Thymus (tissue), 14 donors: ENCODE measurements at places on chromosomes 7 and 10. TPM values are rescaled to one million over a fixed set of nuclear protein-coding genes. Genes with fewer than 3 reads are reported as not detected.

- DNase-seq = no peak
Measured at GRCh38 chr7:74404741-74405140, 49.0 kb upstream of the GTF2IRD1 start.

GRCh38 chr7:43443381-43443780, 139.5 kb upstream of the STK17A start:
- no peak for DNase-seq

- no peak for DNase-seq
Measured at GRCh38 chr10:74011017-74011416, 13.1 kb downstream of the VCL start.

GRCh38 chr10:6838118-6838517, 258.0 kb upstream of the PRKCQ start:
- no peak for DNase-seq

SDHAF3 gene
- 23.9 TPM for total RNA-seq

BUB3 gene
- total RNA-seq = 163 TPM
